ENCODE measurements at places on chromosomes 6 and 20.

DNA sequence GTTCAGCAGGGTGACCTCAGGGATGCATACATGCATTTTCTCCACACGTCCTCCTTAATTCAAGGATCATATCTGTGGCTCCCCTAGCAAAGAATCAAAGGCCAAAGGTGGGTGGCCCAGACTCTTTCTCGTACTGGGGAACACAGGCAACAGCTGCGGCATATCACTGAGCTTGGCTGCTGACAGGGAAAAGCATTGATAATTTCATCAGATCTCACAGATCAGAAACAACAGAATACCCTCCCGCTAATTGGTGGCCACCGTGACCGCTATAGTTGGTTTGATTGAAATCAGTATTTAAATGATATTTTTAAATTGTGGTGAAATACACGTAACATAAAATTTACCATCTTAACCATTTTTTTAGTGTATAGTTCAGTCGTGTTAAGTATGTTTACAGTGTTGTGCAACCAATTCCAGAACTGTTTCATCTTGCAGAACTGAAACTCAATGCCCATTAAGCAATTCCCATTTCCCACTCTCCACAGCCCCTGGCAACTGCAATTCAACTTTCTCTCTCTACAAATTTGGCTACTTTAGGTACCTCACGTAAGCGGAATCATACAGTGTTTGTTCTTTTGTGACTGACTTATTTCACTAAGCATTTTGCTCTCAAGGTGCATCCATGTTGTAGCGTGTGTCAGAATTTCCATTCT, 74.7 kb upstream of the TMEM170B start:
- no peak for DNase-seq
- no peaks in the 10 kb centered on the region for H3K27me3 ChIP-seq
- H3K36me3 ChIP-seq: no peaks in the 10 kb centered on the region

DNA sequence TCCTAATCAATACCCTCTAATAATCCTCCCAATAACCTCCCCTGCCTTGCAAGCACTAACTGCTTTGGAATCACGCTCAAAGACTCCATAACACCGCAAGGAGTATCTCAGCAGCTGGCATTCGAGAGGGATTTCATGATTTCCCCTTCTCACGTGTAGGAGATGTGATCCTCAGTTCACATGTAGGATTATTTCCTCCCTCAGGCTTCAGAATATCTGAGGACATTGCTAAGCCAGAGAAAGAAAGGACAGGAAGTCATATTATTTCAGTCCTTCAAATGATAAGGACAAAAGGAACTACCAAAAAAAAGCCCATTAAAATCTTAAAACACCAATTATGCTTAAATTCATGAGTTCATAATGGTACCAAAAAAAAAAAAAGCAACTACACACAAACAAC, 122.9 kb downstream of the NFATC2 start:
- no peak overlapping the region for H3K27ac ChIP-seq
- DNase-seq: no peak
- no peaks in the 10 kb centered on the region for H3K36me3 ChIP-seq
- H3K4me1 ChIP-seq: no peaks in the 10 kb centered on the region
- no peak overlapping the region for H3K4me3 ChIP-seq

- H3K27ac ChIP-seq: no peak overlapping the region
- no peak for DNase-seq
- H3K27me3 ChIP-seq: no peaks in the 10 kb centered on the region
- peaks cover 10% of the 10 kb centered on the region for H3K4me1 ChIP-seq
- no peak overlapping the region for H3K4me3 ChIP-seq
- H3K36me3 ChIP-seq: no peaks in the 10 kb centered on the region
These were observed 4.1 kb upstream of the FAM135A start for GRCh38 chr6:70409216-70409615.

DNA sequence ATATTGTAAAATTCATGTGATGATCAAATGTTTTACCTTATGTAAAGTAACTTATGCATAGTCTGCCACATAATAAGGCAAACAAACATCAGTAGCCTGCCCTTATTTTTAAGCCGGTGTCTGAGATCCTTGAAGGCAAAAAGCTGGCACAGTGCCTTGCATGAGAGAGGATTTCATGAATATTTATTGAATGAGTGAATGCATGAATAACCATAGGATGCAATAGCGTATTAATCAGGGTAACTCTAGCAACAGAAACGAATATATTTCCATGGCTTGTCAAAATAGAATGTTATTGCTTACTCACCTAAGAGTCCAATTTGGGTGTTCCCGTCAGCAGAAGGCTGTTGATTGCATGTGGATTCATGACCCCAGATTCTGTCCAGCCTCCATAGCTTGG, 34.9 kb downstream of the BTBD3 start:
- DNase-seq: no peak
- H3K4me1 ChIP-seq: no peaks in the 10 kb centered on the region
- H3K27me3 ChIP-seq: no peaks in the 10 kb centered on the region
- H3K27ac ChIP-seq: no peak overlapping the region
- H3K36me3 ChIP-seq: no peaks in the 10 kb centered on the region

GRCh38 chr20:49507741-49508434, 25.4 kb upstream of the KCNB1 start:
- no peaks in the 10 kb centered on the region for H3K27me3 ChIP-seq
- H3K4me3 ChIP-seq: no peak overlapping the region
- H3K36me3 ChIP-seq: no peaks in the 10 kb centered on the region
- DNase-seq: no peak
- peaks cover 22% of the 10 kb centered on the region for H3K4me1 ChIP-seq
- H3K27ac ChIP-seq: no peak overlapping the region

DNA sequence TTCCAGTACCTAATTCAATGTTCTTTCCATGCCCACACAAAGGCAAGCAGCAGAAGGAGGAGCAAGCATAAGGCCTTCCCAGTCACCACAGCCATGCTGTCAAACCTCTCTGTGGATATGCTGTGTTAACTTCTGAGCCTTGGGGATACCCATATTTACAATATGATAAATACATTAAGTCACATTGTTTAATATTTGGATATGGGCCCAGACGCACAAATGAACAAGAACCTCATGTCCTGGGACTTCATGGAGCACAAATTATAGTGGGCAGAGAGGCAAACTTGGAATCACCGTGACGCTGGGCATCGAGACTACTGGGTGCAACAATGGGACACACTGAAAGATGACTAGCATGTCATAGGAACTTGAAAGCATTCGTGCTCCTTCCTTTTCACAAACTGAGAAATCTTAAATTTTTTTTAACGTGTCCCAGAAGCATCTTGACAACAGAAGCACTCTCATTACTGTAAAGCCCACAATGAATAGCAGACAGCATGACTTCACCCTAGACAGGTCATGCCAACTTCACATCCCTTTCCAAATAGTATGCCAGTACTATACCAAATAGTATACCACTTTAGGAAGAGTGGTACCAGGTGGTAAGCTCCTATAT, 16.0 kb downstream of the SOD2 start:
- H3K27ac ChIP-seq: no peak overlapping the region
- no peak overlapping the region for H3K4me3 ChIP-seq
- no peaks in the 10 kb centered on the region for H3K27me3 ChIP-seq
- peaks cover 22% of the 10 kb centered on the region for H3K4me1 ChIP-seq

DNA sequence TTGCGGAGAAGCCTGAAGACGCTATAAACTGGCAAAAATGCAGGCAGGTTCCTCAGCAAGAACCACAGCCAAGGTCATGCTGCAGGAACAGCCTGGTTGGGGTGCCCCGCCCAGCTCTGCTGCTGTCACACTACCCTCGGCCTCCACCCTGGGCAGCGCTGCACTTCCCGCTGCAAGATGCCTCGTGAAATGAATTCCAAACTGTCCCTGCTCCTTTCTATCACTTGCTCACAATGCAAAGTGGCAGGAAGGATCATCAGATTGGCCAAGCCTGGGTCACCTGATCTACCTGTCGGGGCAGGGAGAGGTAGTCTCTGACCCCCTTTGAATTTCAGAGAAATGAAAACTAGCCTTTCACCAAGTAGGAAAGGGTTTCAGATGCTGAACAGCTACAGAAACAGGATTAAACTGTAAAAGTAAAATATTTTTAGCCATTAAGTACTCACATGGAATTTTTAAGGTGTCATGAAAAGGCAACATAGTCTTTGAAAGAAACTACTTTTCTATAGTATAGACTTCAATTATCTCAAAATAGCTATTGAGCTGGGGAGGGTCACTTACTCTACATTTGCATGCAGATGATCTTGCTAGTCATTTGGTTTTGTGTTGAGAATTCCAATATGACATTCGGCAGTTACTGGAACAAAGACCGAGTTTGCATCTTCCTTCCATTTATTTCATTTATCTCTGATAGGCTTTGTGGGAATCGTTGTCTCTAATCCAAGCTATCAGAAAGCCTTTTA, 236.4 kb upstream of the ASCC3 start:
- no peak for DNase-seq
- no peak overlapping the region for H3K27ac ChIP-seq
- peak overlapping the region; percentile 12 for H3K4me3 ChIP-seq
- peaks cover 10% of the 10 kb centered on the region for H3K4me1 ChIP-seq
- no peaks in the 10 kb centered on the region for H3K36me3 ChIP-seq
- no peaks in the 10 kb centered on the region for H3K27me3 ChIP-seq

- no peak overlapping the region for H3K4me3 ChIP-seq
- no peak for DNase-seq
- H3K36me3 ChIP-seq: no peaks in the 10 kb centered on the region
- no peaks in the 10 kb centered on the region for H3K27me3 ChIP-seq
- no peaks in the 10 kb centered on the region for H3K4me1 ChIP-seq
These were observed 5.0 kb upstream of the PDRG1 start for GRCh38 chr20:31956556-31957526.

DNA sequence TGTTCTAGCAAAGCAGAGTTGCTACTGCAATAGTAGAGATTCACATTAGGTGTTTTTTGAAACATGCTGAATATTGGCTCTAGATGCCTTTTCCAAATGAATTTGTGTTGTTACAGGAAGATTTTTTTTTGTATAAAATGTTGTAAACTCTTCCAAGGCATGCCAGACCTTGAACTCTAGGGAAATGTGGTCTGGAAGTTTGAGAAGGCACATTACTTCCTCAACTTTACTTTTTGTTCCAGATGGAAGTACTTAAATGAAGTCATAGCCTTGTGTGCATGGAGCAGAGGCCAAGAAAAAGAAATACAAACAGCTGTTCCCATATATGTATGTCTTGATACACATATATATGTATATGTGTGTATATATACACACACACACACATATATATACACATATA, 585.7 kb upstream of the MARCKS start:
- no peak overlapping the region for H3K27ac ChIP-seq
- H3K4me3 ChIP-seq: no peak overlapping the region
- H3K4me1 ChIP-seq: no peaks in the 10 kb centered on the region
- no peak for DNase-seq
- no peaks in the 10 kb centered on the region for H3K36me3 ChIP-seq

DNA sequence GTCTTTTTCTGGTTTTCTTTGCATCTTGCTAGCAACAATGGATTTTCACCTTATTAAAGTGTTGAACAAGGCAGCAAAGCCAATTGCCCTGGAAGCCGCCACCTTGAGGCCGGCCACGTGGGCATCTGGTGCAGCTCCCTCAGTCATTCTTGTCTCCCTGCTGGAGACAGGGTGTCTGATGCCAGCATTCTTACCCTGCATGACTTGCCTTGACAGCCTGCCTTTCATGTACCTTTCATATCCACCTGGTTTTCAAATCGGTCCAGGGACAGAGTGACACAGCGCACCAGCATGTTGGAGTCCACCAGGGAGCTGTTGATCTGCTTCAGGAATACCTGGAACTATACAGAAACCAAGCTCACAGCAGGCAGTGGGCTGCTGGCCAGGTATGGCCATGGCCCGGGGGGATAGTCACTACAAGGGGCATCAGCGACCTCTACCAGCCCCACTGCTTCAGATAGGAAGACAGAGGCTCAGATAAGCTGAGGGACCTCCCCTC, 49.8 kb downstream of the MYH7B start:
- no peaks in the 10 kb centered on the region for H3K36me3 ChIP-seq
- no peaks in the 10 kb centered on the region for H3K4me1 ChIP-seq
- H3K4me3 ChIP-seq: no peak overlapping the region
- H3K27ac ChIP-seq: no peak overlapping the region

GRCh38 chr6:143198312-143198711, 137.6 kb downstream of the AIG1 start:
- no peaks in the 10 kb centered on the region for H3K27me3 ChIP-seq
- H3K4me1 ChIP-seq: no peaks in the 10 kb centered on the region
- H3K4me3 ChIP-seq: no peak overlapping the region
- DNase-seq: no peak

DNA sequence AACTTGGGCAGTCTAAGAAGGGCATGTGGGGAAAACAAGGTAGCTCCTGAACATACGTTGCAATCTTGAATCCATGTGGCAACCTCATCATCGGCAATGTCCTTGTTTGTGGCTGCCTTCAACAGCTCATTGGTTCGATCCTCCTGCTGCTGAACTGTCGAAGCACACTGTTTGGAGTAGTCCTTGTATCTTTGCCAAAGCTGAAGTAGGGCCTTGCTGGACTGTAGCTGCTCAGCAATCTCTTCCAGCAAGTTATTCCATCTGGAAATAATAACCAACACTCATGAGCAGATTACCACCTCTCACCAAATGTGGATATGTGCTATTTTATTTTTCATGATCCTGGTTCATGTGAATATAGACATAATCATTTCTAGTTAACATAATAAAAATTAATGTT, 413.3 kb downstream of the ESR1 start:
- H3K36me3 ChIP-seq: peaks cover 3% of the 10 kb centered on the region
- H3K27me3 ChIP-seq: no peaks in the 10 kb centered on the region
- no peak overlapping the region for H3K4me3 ChIP-seq
- H3K27ac ChIP-seq: peak overlapping the region; percentile 52
- no peak for DNase-seq
- H3K4me1 ChIP-seq: peaks cover 8% of the 10 kb centered on the region

DNA sequence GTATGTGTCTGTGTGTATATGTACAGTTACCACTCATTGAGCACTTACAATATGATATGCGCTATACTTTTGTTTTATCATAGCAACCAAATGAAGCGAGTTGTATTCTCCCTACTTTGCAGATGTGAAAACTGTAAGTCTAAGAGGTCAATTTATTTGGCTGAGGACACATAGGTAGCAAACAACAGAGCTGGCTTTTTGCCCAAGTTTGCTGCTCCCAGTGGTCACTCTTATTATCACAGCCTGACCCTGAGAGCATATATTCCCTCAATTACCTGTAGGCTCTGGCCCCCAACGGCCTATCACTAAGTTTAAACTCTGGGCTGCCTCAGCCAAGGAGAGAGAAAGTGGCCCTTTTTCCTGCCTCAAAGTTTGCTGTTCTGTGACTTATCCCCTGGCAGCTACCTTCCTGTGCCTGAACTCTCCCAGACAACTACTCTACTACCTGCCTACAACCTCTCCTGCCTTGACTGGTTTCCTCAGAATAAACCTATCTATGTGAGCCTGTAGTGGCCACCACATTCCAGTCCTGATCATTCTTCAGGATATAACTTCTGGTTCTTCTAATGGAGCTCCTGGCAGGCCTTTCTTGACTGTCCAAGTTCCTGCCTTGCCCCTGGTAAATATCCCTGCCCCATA, 221.8 kb downstream of the FRK start:
- no peaks in the 10 kb centered on the region for H3K27me3 ChIP-seq
- DNase-seq: no peak
- H3K27ac ChIP-seq: no peak overlapping the region
- no peaks in the 10 kb centered on the region for H3K36me3 ChIP-seq
- no peak overlapping the region for H3K4me3 ChIP-seq

- H3K27ac ChIP-seq: no peak overlapping the region
- H3K4me1 ChIP-seq: peaks cover 7% of the 10 kb centered on the region
- H3K27me3 ChIP-seq: no peaks in the 10 kb centered on the region
- no peak for DNase-seq
- no peak overlapping the region for H3K4me3 ChIP-seq
- H3K36me3 ChIP-seq: no peaks in the 10 kb centered on the region
These were observed 108.6 kb downstream of the BCKDHB start for GRCh38 chr6:80215063-80215462.

All from vagina (tissue), 2 donors.